ENCODE measurements at places on chromosomes 2 and 18. TPM values are rescaled to one million over a fixed set of nuclear protein-coding genes. Genes with fewer than 3 reads are reported as not detected.

Gene LINC00305
- not detected for total RNA-seq

Gene CFLAR
- total RNA-seq = 85.8 TPM

Gene EFEMP1
- 1,165 TPM for total RNA-seq

Gene SLC4A5
- total RNA-seq = 0.31 TPM

Gene PTPN18
- 14.7 TPM for total RNA-seq

Gene GBX2
- not detected for total RNA-seq

Gene CYB5A
- total RNA-seq = 82.1 TPM

Gene PCARE
- not detected for total RNA-seq

Gene APCDD1
- 4.4 TPM for total RNA-seq

Gene CD226
- total RNA-seq = 0.53 TPM

Gene CNOT9
- 36.4 TPM for total RNA-seq

Gene NT5DC4
- total RNA-seq = not detected

Gene MYOM1
- total RNA-seq = 1.9 TPM

Gene ASPRV1
- 0.31 TPM for total RNA-seq

Gene NEB
- total RNA-seq = 0.53 TPM

Gene PIEZO2
- 0.31 TPM for total RNA-seq

Gene MLPH
- total RNA-seq = 2.4 TPM

Gene CDH7
- not detected for total RNA-seq

Gene OR6B2
- total RNA-seq = not detected

Gene ST3GAL5
- 13.3 TPM for total RNA-seq

Gene POTEJ
- not detected for total RNA-seq

Gene CLEC4F
- total RNA-seq = not detected

Gene GPD2
- 43.6 TPM for total RNA-seq

Gene STK36
- total RNA-seq = 17.2 TPM

Gene SNORC
- 0.93 TPM for total RNA-seq

Gene ANTXR1
- total RNA-seq = 86.4 TPM

Gene SNED1
- total RNA-seq = 37.2 TPM

Gene CCL20
- not detected for total RNA-seq

Gene MARCO
- total RNA-seq = not detected

Gene PARD3B
- total RNA-seq = 6.2 TPM

Gene BCL2
- 1.6 TPM for total RNA-seq

Gene GRHL1
- total RNA-seq = 0.19 TPM

Gene SGPP2
- total RNA-seq = not detected

Gene ZNF516
- 8.9 TPM for total RNA-seq

Gene SLC39A6
- total RNA-seq = 101 TPM

Gene FTCDNL1
- total RNA-seq = 0.53 TPM
